Lung (tissue), 17 donors: ENCODE measurements at places on chromosomes 5 and 9.
A peak's percentile ranks its signal among the peaks of the same experiment; 100 is the strongest.

GRCh38 chr9:80492221-80492620 lies 920.5 kb downstream of the TLE4 start:
- DNase-seq = peak; percentile 77

DNA sequence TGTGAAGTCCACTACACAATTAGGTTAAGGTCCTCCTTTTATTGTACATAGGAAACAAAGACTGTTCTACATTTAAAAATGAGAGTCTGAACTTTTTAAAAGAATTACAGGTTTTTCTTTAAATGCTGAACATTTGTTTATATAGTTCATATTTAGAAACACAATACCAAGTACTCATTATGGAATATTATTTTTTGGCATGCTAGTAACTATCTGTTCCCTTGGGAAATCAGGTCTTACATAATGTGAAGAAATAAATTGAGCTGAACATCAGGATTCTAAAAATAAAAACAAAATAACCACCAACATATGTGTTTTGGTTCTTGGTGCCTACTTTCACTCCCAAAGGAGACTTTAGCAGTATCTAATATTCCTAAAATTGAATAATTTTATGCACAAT lies 230.5 kb upstream of the IZUMO3 start:
- no peak for DNase-seq

GRCh38 chr5:171207256-171207847 lies 101.7 kb upstream of the TLX3 start:
- DNase-seq = peak; percentile 68

GRCh38 chr5:135759149-135759784 lies 75.2 kb upstream of the SLC25A48 start:
- no peak for DNase-seq

DNA sequence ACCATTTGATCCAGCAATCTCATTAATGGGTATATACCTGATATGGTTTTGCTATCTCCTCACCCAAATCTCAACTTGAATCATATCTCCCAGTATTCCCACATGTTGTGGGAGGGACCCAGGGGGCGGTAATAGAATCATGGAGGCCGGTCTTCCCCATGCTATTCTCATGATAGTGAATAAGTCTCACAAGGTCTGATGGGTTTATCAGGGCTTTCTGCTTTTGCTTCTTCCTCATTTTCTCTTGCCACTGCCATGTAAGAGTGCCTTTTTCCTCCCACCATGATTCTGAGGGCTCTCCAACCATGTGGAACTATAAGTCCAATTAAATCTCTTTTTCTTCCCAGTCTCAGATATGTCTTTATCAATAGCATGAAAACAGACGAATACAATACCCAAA lies 74.5 kb upstream of the APC start:
- DNase-seq = no peak

GRCh38 chr5:59591162-59591561 lies 302.4 kb downstream of the PDE4D start:
- DNase-seq = no peak

- no peak for DNase-seq
Observed at GRCh38 chr9:35357116-35357515, 132.8 kb upstream of the RUSC2 start.

GRCh38 chr5:113202746-113203716 lies 226.4 kb downstream of the DCP2 start:
- DNase-seq = peak; percentile 78

DNA sequence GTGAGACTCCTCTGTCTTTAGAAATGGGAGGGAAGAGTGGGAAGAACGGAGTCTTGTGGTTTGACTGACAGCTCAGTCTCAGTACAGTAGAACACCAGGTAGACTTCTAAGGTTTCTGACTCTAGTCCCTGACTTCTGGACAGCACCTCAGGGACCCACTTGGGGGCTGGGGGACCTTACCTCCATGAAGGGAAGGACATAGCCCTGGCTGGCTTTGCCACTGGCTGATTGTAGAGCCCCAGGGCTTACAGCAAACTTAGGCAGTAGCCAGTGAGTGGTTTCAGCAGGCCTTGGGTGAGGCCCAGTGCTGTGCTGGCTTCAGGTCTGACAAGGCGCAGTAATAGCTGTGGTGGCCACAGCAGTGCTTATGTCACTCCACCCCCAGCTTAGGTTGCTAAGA lies 290.0 kb upstream of the PRR16 start:
- DNase-seq = no peak

DNA sequence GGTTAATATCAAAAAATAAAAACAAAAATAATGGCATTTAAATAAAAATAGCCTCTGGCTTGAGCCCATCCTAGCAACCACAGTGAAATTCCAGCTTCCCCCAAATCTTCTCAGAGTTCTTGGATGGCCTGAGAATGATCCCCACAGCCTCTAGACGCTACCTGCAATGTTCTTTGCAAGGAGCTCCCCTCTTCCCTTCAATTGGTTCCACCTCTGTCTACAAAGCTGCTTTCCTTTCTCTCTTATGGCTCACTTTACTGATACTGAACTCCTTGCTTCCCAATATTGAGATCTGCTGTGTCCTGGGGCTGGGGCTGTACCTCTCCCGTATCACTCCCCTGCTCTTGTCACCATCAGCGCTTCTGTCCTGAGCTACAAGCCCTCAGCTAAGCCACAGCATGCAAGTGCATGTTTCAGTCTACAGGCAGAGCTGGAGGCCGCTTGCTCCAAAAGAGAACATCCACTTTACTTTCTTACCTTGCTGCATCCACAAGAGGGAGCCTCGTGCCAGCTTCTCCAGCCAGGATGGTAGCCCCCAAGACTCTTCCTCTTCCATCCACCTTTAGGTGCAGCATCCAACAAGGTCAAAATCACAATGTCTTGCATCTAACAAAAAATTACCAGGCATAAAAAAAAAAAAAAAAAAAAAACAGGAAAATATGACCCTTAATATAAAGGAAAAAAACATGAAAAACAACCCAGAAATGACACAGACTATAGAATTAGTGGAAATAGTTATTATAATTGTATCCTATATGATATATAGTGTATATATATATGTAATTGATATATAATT lies 57.4 kb upstream of the PRSS3 start:
- DNase-seq = peak; percentile 33

- no peak for DNase-seq
Observed at GRCh38 chr5:169395136-169395535, 94.2 kb upstream of the SLIT3 start.

DNA sequence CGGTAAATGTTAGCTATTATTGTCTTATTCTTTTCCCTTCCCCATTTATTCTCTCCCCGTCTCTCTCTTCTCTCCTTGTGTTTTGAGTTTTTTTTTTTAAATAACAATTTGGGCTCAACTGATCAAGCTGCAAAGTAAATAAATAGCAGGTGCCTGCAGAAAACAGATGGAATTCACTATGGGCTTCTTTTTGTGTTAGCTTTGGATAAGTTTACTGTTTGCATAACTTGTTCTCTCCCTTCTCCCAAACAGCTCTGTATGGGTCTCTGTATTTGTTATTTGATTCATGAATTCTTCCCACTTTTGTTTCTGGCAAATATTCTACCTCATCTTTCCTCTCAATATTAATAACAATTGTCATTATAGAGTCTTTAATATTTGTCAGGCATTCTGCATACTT lies 111.8 kb upstream of the ASTN2 start:
- DNase-seq = no peak

GRCh38 chr9:6408320-6408719 lies 4.7 kb upstream of the UHRF2 start:
- no peak for DNase-seq

GRCh38 chr5:157345485-157345884 lies 79.6 kb downstream of the CYFIP2 start:
- DNase-seq = no peak

DNA sequence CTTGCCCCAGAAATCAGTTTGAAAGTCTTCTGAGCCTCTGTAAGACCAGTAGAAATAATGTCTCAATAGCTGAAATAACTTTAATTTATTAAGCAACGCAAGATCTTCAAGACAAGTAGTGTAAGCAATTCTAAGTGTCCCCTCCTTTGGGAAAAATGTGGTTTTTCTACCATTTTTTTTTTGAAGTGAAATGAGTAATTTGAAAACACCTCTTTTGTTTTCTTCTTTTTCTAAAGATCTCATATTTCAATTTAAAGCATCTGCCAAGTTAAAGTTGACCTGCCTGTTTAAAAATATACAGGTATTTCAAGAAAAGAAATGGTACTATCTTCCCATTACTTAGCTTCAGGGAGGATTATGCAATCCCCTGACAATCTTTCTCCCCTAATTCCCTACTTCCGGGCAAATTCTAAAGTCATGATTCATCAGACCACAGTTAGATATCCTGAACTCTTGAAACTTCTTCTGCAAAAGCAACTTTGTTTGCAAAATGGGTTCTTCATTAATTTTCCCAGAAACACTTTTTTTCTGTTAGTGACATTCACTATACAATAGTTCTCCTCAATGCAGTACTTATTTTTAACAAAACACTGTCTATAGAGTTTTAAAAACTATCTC lies 7.8 kb upstream of the ANXA1 start:
- peak; percentile 70 for DNase-seq

DNA sequence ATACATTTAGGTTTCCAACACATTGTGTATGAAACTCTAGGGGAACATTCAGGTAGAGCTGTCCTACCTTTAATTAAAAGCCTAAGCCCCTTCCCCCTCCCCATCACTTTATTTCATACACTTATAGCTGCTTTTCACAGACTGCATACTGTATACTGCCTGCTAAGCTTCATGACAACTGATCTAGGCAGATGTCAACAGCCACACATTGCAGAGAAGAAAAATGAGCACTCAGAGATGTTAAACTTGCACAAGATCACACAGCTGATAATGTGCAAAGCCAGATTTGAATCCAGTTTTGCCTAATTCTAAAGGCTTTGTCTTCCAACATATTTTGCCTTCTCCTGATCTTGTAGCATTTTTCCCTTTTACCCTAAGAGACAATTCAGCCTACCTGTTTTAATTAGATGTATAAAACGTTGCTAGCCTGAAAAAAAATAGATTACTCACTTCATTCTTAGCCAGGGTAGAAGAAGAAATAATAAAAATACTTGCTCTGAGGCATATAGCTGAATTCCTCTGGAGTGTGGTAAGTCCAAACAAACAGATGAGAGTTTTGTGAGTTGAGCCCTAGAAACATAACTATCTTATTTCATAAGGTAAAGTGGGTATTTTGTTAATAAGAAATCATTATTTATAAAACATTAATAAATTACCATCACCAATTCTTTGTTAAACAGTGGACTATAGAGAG lies 56.9 kb upstream of the CAST start:
- no peak for DNase-seq

GRCh38 chr9:87378676-87379075 lies 119.0 kb upstream of the DAPK1 start:
- no peak for DNase-seq

DNA sequence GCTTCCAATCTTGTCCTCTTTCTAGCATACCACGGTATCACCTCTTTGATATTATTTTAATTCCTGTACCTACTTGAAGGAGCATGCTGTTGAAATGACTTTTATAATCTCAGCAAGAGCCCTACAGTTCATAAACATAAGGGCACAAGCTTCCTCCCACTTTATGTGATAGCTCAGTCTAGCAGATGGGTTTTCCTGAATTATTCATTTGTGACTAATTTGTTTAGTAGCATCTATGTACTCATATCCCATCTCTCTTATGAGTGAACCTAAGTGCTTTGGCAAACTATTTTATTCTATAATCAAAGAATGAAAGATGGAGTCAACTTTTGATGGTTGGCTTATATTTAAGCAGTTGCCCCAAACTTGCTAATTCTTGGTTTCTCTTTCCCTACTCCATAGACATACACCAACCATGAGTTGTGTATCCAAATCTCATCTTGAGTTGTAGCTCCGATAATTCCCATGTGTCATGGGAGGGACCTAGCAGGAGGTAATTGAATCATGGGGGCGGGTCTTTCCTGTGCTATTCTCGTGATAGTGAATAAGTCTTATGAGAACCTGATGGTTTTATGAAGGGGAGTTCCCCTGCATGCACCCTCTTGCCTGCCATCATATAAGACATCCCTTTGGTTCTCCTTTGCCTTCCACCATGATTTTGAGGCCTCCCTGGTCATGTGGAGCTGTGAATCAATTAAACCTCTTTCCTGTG lies 17.7 kb downstream of the TXNDC8 start:
- DNase-seq = no peak

DNA sequence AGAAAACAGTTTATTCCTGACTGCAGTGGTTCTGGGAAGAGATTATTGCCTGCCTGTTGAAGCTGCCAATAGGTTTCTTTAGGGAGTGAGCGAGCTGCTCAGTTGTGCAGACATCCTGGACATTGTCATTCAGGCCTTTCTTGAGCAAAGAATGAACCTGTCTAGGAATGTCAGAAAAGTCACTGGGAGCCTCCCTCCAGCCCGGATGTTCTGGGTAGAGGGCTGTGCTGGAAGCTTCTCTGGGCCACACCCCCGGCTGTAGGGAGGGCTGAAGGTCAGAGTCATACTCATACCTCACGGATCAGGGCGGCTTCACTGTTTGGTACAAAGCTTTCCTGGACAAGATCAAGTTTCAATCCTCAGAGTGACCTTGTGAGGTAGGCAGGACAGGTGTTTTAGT lies 33.4 kb upstream of the TBC1D2 start:
- no peak for DNase-seq

DNA sequence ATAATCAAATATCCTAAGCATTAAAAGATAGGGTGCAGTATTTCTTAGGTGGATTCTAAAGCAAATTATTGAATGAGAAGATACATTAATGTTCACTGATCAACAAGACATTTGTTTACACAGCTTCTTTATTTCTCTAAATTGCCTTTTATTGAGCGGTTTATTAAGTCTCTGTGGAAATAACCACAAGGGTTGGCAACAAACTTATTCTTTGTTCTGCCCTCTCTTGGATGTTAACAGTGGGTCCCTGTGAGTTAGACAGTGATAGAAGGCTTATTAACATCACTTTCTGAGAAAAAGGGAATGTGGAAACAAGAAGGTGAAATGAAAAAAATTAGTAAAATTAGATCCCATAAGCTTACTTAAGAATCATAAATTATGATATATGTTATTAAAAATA lies 82.7 kb upstream of the C6 start:
- DNase-seq = no peak

DNA sequence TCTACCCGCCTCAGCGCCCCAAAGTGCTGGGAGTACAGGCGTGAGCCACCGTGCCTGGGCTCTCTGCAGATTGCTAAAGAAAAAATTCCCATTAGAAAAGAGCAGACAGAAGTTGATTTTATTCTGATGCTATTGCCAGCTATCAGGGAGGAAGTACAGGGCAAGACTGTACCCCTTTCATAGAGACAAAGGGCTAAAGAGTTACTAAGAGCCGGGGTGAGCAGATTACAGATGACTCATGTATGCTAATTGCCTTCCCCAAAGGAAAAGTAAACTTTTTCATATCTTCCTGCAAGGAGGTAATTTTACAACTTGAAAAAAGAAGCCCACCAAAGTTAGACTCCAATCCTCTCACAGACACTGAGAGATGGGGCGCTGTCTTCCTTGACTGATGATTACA lies 42.3 kb upstream of the MCTP1 start:
- DNase-seq = no peak

DNA sequence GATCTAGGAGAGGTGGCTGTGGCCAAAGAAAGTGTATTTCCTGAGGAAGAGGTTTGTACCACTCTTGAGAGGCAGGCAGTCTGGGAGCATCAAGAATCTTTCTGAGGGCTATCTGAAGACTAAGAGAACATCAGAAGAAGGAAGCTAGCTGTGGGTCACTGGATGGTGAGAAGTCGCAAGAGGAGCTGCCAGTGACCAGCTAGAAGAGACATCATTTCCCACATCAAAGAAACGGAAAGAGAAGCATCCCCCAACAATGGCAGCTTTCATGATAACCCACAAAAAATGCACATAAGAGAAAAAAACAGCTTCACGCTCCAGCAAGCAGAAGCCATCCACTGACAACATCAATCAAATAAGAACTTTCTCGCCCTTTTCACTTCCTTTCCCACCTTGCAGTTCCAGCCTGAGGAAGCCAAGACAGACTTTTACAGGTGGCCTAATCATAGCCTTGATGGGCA lies 25.0 kb upstream of the CEP78 start:
- DNase-seq = no peak

- no peak for DNase-seq
Observed at GRCh38 chr9:74729136-74729695, 158.5 kb downstream of the TRPM6 start.
